Activated gamma-delta T cell (primary cell): ENCODE measurements at places on chromosomes 5 and 9.

GRCh38 chr9:109497226-109498153 is 617 bp downstream of the PTPN3 start:
- no peak for DNase-seq

DNA sequence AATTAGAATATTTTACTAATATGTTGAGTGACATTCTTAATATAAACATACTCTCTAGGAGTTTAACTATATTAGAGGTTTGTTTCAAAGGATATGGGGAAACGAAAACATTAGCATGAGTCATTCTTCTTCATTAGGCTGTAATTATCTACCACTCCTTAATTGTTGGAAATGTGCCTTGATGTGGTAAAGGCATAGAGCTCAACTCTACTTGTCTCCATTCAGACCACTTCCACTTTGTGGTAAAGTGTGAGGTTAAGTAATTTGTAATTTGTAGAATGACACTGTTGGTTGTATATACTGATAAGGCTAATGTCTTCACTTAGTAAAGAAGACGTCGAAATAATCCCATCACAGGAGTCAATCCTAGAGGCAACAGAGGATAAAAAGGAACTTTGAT is 58.1 kb downstream of the HAPLN1 start:
- no peak for DNase-seq

DNA sequence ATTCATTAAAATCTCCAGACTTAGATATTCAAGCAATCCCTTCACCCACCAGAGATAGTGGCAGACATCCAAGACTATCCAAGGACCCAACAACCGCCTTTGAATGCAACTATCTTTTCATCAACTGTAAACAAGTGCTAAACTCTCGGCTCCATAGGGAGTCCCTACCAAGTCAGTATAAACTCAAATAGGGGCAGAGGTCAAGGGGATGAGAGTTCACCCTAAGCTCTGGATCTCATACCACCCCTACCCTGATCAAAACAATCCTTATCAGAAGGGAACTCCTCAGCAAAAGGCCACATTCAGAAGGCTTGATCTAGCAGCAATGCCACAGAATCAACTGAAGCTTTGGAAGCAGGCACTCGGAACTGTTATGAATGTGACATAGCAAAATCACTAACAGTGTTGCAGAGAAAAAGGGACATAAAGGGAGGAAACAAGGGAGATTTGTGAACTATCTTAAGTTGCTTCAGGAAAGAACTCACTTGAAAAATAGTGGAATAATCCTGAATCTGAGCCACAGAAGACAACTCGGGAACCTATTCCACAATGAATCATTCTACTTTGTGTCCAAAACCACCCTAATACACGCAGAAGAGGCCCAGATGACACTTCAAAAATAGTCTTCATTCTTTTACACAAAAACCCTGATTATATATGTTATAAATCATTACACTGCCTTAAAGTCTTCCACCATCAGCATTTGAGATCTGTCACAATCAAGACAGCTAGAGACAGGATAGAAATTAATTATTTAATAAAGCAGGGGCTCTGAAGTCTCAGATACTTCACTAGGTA is 49.8 kb downstream of the NR6A1 start:
- no peak for DNase-seq

DNA sequence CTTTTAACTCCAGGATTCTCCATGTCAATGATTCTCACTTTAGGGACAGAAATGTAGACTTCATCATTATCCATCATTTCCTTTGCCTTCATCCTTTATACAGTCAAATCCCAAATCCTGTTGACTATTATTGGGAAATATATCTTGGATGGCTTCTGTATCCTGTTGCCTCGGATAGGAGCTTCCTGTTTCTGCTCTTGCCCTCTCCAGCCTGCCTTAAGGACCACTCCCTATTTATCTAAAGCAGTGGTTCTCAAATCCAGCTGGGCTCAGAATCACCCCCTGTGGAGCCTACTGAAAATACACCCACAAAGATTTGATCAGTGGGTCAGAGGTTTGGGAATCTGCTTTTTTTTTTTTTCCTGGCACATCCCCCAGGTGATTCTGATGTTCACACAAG is 8.5 kb downstream of the AFAP1L1 start:
- no peak for DNase-seq

DNA sequence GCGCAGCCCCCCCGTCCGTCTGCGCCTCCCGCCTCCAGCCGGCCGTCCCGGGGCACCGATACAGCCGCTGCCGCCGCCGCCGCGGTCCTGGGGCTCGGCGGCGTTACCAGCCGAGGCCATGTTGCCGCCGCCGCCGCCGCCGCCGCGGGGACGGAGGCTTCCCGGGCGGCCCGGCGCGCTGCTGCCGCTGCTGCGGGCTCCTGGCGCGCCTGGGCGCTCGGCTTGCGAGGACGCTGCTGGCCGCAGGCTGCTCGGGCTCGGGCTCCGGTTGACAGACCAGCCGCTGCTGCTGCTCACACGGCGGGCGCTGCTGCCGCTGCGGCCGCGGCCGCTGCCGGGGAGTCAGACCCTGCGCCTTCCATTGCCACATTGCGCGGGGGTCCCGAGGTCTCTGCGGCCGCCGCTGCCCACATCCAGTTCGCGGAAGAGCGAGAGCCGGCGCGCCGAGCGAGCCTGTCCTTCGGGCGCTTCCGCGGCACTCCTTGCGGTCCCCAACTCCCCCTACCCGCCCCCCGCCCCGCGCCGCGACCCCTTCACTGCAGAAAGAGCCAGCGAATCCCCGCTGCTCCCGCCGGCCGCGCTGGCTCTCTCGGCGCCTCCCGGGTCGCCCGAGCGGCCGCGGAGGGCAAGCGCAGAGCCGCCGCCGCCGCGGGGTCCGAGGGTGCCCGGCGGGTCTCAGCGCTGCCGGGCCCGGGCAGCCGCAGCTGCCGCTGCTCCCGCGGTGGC is 8.4 kb downstream of the PTCH1 start:
- DNase-seq = peak; percentile 21

DNA sequence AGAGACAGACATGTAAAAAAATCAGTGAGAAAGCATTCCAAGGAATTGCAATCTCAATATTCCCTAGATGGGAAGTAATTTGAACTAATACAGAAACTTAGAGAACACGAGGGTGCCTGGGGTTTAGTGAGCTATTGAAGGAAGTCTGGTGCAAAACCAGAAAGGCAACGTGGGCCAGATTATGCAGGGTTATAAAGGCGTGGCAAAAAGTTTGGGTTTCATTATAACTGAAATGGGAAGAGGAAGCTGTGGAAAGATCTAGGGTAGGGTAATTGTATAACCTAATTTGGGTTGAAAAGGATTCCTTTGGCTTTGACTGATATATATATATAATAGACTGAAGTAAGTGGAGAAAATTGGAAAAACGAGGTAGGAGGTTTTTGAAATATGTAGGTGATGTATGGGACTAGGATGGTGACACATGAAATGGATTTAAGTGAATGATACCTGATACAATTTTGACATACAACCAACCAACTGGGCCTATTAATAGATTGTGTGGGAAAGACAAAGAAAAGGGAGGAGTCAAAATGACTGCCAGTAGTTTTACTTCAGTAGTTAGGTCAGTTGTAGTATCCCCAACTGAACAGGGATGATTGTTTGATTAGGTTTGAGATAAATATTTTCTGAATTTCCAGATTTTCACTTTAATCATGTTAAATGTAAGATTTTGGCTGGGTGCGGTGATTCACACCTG is 65.3 kb downstream of the FAM174A start:
- no peak for DNase-seq

DNA sequence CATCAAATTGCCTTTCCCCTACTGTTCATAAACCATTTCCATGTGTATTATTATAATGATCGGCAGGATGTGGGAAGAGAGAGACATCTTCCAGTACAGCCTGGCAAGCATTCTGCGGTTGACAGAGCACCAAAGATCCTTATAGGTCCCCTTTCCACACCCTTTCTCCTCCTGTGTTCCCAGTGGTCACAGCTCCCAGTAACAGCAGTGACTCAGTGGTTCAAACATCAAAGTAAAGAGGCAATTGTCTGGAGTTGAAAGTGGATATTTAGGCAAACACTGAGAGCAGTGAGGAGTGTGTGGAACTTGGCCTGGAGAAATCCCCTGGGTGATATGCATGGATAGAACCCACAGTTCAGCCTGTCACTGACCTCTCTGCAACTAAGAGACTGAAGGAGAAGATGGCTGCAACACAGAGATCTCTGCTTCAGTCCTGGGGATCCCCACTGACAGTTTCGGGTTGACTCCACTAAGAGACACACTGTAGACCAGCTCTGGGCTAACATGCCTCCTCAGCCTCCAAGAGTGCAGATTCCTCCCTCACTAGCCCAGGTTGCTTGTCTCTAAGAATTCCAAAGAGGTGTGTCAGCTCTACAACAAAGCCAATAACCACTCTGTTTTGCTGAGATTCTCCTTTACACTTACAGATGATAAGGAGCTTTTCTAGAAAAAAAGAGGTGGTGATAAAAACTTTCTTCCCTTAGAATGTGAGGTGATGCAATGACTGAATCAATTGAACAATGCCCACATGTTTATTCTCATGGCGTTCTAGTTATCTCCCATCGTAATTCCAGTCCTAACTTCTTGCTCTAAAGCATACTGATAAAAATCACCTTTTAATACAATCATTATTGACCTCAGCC is 94.4 kb upstream of the IL6ST start:
- DNase-seq = no peak

- DNase-seq = no peak
These were observed 374.8 kb downstream of the EFNA5 start for GRCh38 chr5:107295914-107296313.

GRCh38 chr5:172903790-172904189 is 55.4 kb upstream of the RPL26L1 start:
- DNase-seq = no peak

DNA sequence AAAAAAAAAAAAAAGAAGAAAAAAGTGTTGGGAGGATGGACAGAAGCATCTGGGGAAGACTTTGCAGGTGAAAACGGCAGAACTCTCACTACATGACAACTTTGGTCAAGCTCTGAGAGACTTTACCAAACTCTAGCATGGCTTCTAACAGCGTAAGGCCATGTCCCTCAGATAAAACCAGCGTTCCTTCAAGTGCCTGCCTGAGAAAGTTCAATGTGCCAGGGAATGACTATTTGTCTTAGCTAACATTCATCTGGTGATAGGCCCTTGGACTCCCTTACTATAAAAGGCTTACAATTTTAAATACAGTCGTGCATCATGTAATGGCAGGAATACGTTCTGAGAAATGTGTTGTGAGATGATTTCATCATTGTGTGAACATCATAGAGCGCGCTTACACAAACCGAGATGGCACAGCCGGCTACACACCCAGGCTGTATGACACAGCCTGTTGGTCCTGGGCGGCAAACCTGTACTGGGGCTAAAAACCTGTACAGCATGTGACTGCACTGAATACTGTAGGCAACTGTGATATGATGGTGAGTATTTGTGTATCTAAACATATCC is 14.9 kb upstream of the ZFP62 start:
- no peak for DNase-seq

DNA sequence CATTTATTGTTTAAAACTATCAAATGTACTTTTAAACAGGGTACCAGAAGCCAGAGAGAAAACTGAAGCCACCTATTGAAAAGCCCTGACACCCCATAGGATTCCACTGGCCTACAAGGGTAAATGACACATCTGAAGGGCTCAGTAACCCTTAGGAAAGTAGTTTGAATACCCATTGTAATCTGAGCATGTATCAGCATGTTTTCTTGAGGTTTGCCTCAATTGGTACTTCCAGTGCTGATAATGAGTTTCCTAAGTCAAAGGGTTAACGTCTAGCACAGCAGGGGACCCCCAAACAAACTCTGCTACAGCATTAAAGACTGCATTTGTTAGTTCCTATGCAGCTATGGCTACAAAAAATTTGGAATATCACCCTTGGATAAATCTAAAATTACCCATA is 657.1 kb downstream of the NR2F1-AS1 start:
- no peak for DNase-seq

GRCh38 chr5:30523061-30523460 is 670.4 kb upstream of the CDH6 start:
- no peak for DNase-seq

DNA sequence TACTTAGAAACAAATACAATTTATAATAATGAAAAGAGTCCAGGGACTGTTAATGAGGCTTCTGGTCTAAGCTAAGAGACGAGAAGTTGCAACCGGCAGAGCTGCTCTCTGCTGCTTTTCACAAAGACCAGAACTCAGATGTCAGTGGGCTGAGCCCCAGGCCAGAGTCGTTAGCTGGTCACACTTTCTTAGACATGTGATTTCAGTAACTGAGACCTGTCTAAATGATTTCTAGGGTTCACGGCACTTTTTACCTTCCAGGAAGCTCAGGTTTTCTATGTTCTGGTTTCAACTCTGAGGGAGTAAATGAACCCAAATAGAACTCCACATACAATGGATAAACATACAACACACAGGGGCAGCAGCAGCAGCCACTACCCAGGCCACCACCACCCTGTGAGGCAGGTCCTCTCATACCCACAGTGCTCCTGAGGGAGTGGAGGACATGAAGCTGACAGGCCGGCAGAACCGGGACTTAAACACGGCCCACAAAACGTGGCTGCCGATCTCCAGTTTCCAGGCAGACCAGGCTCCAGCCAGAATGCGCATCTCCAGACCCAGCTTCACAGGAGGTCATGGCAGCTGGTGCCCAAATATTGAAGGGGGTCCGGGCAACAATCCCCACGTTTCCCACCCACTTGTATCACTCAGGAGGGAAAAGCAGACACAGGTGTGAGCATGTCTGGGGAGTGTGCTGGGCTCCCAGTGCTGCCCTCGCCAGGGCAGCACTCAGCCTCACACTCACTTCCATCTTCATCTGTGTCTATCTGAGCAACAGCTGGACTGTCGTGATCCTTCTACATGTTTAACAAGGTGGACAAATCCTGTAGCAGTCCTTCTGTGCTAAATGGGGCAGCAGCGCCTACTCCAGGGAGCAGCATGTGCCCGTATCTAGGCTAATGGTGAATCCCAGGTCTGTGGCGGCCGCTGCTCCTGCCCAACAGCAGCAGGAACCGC is 38.8 kb downstream of the IARS1 start:
- no peak for DNase-seq

GRCh38 chr5:141735823-141736222 is 53.8 kb upstream of the ARAP3 start:
- DNase-seq = no peak

- DNase-seq = no peak
These were observed 1.8 kb downstream of the EGR1 start for GRCh38 chr5:138466900-138467710.

DNA sequence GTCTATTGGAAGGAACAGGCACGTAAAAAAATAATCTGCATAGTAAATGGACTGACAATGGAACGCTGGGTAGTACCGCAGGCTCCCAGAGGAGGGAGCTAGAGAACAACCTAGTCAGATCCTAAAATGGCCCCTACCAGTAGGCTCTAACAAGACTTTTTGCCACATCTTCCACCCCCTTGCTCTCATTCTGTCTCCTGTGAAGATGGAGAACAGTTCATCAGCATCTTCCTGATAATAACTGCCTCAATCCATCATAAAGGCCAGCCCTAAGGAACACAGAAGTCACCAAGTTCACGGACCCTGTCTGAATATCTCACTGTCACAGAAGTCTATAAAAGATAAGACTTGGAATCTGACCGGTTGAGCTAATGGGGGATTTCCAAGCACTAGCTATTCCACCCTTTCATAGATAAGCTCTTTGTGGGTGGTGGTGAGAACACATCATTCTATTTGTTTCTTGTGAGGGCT is 133.4 kb downstream of the SLC1A3 start:
- DNase-seq = no peak
